ENCODE measurements at places on chromosomes 3 and 15.
A peak's percentile ranks its signal among the peaks of the same experiment; 100 is the strongest.

GRCh38 chr3:2130726-2131125 is 32.1 kb downstream of the CNTN4 start:
- DNase-seq: no peak
- H3K27me3 ChIP-seq: no peaks in the 10 kb centered on the region
- no peak overlapping the region for H3K27ac ChIP-seq
- no peak overlapping the region for H3K4me3 ChIP-seq
- no peaks in the 10 kb centered on the region for H3K36me3 ChIP-seq
- H3K4me1 ChIP-seq: no peaks in the 10 kb centered on the region

DNA sequence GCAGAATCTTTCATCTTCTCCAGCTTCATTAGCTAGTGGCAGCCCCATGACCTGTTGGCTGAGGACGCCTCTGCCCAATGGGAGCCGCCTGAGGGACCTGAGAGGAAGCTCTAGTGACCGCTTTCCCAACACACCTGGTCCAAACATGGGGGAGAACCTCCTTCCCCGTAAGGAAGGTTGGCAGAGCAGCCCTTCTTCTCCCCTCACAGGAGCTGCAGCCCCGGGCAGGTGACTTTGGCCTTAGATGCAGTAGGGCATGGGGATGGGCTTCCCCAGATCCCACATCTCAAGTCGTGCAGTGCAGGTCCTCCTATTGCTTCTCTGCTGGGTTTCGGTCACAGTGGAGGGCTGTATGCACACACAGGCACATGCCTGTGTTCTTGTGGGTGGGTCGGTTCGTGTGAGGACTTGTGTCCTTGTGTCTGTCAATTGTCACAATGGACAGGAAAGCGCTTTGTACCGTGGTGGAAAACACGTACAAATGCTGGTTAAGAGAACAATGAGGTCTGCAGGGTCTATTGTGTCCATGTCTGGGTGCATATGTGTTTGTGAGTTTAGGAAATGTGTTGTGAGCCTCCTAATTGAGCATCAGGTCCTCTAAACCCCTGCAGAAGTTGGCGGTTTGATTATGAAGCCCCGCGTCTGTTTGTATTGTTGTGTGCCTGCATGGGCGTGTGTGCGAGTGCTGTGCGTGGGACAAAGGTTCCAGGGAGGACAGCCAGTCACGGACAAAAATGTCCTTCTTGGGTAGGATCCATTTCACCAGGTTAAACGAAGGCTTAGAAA is 1.4 kb downstream of the ISLR2 start:
- no peak overlapping the region for H3K4me3 ChIP-seq
- DNase-seq: no peak
- no peaks in the 10 kb centered on the region for H3K36me3 ChIP-seq
- H3K4me1 ChIP-seq: peaks cover 16% of the 10 kb centered on the region

- no peaks in the 10 kb centered on the region for H3K4me1 ChIP-seq
- H3K36me3 ChIP-seq: no peaks in the 10 kb centered on the region
- DNase-seq: no peak
- no peak overlapping the region for H3K4me3 ChIP-seq
These were observed 52.7 kb upstream of the ATOSA start for GRCh38 chr15:52731732-52732470.

DNA sequence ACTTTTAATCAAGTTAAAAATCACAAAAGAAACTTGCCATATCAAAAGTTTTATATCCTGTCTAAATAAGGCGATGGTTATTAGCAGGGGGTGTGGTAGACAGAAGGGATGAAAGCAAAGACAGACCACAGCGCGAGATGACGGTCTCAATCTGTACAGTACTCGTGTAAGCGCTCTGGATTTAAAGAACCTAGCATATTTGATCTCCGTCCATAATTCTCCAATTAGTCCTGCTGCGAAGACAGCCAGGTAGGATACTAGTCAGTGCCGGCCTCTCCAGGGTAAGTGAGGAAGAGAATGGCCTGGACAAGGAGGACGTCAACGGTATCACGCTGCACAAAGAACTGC is 701 bp downstream of the SGO1 start:
- H3K27me3 ChIP-seq: no peaks in the 10 kb centered on the region
- H3K36me3 ChIP-seq: no peaks in the 10 kb centered on the region
- no peak overlapping the region for H3K27ac ChIP-seq
- peak overlapping the region; percentile 70 for H3K4me3 ChIP-seq

DNA sequence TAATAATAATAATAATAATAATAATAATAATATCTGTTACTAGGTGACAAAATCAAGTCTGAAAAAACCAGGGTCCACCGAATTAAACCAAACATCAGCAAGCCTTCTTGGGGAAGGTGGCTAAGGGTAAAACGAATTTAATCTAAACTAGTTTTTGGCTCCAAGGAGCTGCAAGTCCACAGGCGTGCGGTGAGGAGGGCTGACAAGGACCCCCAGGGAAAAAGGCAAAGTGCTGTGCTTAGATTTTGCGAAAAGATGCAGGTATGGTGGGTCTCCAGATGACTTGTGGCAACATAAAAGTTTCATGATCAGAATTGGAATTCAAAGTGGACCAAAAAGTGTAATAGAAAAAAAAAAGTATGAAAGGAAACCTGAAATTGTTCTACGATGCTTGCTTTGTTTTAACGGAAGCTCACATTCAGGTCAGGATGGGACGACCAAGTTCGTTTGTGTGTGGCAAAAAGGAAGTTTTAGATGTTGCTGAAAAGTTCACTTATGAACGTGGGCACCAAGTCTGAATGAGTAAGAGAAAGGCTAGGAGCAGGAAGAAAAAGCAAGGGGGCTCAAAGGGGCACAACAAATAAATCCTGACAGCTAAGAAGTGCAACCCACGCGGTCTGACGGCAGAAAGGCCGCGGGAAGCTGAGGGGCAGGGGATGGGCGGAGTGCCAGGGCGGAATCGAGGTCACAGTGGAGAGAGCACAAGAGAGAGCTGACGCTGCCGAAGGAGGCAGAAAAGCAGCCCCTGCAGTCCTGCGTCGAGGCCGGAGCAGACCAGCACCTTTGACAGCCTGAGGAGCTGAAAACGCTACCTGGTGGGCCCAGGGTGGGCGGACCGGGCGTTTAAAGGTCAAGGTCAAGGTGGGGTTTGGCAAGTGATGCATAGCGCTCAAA is 1.1 kb downstream of the WDR82 start:
- H3K27ac ChIP-seq: peak overlapping the region; percentile 94
- no peaks in the 10 kb centered on the region for H3K27me3 ChIP-seq
- peak; percentile 74 for DNase-seq
- H3K4me1 ChIP-seq: no peaks in the 10 kb centered on the region
- H3K36me3 ChIP-seq: no peaks in the 10 kb centered on the region

DNA sequence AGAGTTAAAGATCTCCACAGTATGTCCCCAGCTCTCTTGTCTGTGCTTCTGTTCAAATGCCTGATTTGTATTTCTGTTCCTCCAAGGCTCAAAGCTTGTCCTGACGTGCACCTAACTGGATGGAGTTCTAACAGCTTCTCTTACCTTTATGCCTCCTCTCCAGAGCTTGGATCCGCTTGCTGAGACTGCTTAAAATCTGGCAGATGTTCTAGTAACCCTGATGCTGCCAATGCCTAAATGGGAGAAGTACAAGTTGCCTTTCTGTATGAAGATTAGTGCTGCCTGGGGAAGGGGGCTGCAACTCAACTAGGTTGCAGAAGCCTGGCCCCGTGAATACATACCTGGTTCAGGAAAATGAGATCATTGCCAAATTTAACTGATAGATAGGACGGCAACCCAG is 354.5 kb upstream of the KCNMB2 start:
- no peaks in the 10 kb centered on the region for H3K27me3 ChIP-seq
- H3K36me3 ChIP-seq: no peaks in the 10 kb centered on the region
- H3K27ac ChIP-seq: no peak overlapping the region
- no peaks in the 10 kb centered on the region for H3K4me1 ChIP-seq
- H3K4me3 ChIP-seq: no peak overlapping the region

GRCh38 chr3:64559588-64559987 is 128.2 kb downstream of the ADAMTS9 start:
- no peak for DNase-seq
- H3K27me3 ChIP-seq: no peaks in the 10 kb centered on the region
- no peak overlapping the region for H3K4me3 ChIP-seq
- no peaks in the 10 kb centered on the region for H3K36me3 ChIP-seq
- no peak overlapping the region for H3K27ac ChIP-seq

DNA sequence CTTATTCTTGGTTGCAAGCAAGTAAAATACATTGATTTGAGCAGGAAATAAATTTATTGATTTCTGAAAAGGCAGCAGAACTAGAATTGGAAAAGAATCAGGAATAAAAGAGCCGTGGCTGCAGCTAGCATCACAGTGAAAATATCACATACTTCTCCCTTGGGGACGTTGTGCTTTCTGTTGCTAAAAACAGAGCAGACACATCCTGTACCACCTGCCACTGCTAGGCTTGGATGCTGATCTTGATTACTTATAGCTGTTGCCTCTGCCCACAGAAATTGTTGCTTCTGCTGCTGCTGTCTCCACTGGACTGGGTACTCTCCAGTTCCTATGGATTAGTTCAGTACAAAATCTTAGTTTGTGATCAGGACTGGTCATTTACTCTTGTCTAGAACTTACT is 283.8 kb downstream of the C3orf38 start:
- H3K27ac ChIP-seq: no peak overlapping the region
- H3K27me3 ChIP-seq: no peaks in the 10 kb centered on the region
- no peak for DNase-seq
- H3K36me3 ChIP-seq: no peaks in the 10 kb centered on the region
- H3K4me1 ChIP-seq: no peaks in the 10 kb centered on the region

GRCh38 chr3:7285505-7285904 is 424.6 kb downstream of the GRM7 start:
- no peaks in the 10 kb centered on the region for H3K4me1 ChIP-seq
- H3K4me3 ChIP-seq: no peak overlapping the region
- DNase-seq: no peak
- no peak overlapping the region for H3K27ac ChIP-seq

DNA sequence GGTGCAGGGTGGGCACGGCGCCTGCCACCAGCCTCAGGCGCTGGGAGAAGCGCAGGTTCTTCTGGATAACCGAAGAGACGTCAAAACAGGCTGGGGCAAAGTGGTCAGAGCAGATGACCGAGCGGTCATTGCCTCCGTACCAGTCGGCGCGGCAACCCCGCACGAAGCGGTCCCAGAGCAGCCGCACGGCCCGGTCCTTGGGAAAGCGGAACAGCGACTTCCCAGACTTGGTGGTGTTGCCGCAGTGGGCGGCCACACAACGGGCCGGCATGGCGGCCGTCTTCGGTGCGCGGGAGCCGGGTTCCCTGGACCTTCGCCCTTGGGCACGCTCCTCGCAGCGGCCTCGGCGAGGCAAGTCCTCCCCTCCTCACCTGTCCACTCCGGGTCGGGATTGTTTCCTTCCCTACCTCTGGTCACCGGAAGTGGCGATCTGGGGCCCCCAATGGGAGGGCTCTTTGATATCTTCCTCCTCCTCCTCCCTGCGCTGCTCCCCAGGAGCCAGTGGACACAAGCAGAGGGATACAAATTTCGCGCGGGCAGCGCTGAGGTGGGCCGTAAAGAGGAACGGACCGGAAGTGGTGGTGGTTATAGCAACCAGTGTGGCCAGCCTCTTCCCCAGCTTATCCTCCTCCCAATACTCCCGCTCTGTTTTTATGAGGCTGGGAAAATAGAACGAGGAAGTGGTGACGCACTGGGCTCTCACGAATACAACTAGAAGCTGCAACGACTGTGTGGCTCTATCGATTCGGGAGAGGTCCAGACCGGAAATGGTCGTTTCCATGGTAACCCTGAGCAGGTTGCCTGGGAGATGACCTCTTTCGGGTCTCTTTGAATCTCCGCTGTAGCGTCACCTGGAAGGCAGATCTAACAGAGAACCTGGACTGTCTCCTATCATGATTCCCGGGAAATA is at the start of the genes LRRC49 and THAP10:
Gene LRRC49, plus strand, starts transcription at position 825 of the 910 bp plus-strand sequence. Its CDS starts 69 bp downstream, at position 894.
Gene THAP10, minus strand, starts transcription at position 432 of the 910 bp plus-strand sequence. Its CDS starts 161 bp downstream, at position 271.
- H3K36me3 ChIP-seq: no peaks in the 10 kb centered on the region
- DNase-seq: peak; percentile 82
- H3K27ac ChIP-seq: peak within 1 kb of the TSS; percentile 85
- peak within 1 kb of the TSS; percentile 79 for H3K4me3 ChIP-seq
- H3K27me3 ChIP-seq: no peaks in the 10 kb centered on the region

GRCh38 chr3:52689151-52689550 is 3.3 kb downstream of the GNL3 start:
- peak overlapping the region; percentile 97 for H3K27ac ChIP-seq
- no peak for DNase-seq
- no peaks in the 10 kb centered on the region for H3K36me3 ChIP-seq
- no peak overlapping the region for H3K4me3 ChIP-seq
- H3K4me1 ChIP-seq: no peaks in the 10 kb centered on the region

GRCh38 chr15:63487076-63487757 is 17.2 kb upstream of the USP3 start:
- peak; percentile 90 for DNase-seq
- H3K4me3 ChIP-seq: no peak overlapping the region
- no peak overlapping the region for H3K27ac ChIP-seq
- no peaks in the 10 kb centered on the region for H3K36me3 ChIP-seq
- H3K27me3 ChIP-seq: no peaks in the 10 kb centered on the region
- H3K4me1 ChIP-seq: no peaks in the 10 kb centered on the region

- H3K27me3 ChIP-seq: no peaks in the 10 kb centered on the region
- H3K36me3 ChIP-seq: no peaks in the 10 kb centered on the region
- H3K4me1 ChIP-seq: no peaks in the 10 kb centered on the region
- no peak overlapping the region for H3K4me3 ChIP-seq
- no peak for DNase-seq
These were observed 21.8 kb downstream of the WDR53 start for GRCh38 chr3:196546537-196546936.

- H3K27ac ChIP-seq: no peak overlapping the region
- no peak overlapping the region for H3K4me3 ChIP-seq
- H3K27me3 ChIP-seq: no peaks in the 10 kb centered on the region
- H3K4me1 ChIP-seq: no peaks in the 10 kb centered on the region
These were observed 11.2 kb downstream of the ATP2B2 start for GRCh38 chr3:10494180-10494579.

GRCh38 chr3:50167069-50167840 is 12.1 kb downstream of the SEMA3F start:
- H3K36me3 ChIP-seq: no peaks in the 10 kb centered on the region
- no peaks in the 10 kb centered on the region for H3K27me3 ChIP-seq
- peaks cover 25% of the 10 kb centered on the region for H3K4me1 ChIP-seq
- no peak for DNase-seq
- no peak overlapping the region for H3K4me3 ChIP-seq

- H3K27ac ChIP-seq: no peak overlapping the region
- H3K27me3 ChIP-seq: no peaks in the 10 kb centered on the region
- DNase-seq: no peak
- H3K4me3 ChIP-seq: no peak overlapping the region
These were observed 53.0 kb upstream of the TMEM115 start for GRCh38 chr3:50412231-50412754.

GRCh38 chr3:192685801-192686200 is 41.5 kb downstream of the FGF12 start:
- no peaks in the 10 kb centered on the region for H3K4me1 ChIP-seq
- no peak for DNase-seq
- H3K36me3 ChIP-seq: no peaks in the 10 kb centered on the region
- H3K27me3 ChIP-seq: no peaks in the 10 kb centered on the region
- no peak overlapping the region for H3K4me3 ChIP-seq

DNA sequence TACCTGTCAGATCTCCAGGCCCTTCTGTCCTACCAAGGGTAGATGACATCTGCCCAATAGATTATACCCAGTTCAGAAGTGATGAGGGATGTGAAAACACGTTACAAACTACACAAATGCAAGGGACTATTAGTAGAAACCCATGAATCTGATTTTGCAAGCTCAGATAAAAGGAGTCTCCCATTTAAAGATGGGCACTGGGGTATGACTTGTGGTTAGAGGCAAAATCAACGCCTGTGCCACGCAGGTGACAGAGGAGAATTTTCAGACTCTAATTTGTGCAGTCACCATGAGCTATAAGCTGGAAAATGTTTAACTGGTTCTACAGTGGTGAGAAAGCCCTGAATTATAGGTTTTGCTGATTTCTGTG is 184.4 kb upstream of the LPP start:
- H3K27me3 ChIP-seq: no peaks in the 10 kb centered on the region
- no peak for DNase-seq
- no peak overlapping the region for H3K4me3 ChIP-seq
- no peaks in the 10 kb centered on the region for H3K4me1 ChIP-seq

GRCh38 chr15:69074843-69075224 is 60.3 kb downstream of the NOX5 start:
- no peaks in the 10 kb centered on the region for H3K27me3 ChIP-seq
- no peak overlapping the region for H3K27ac ChIP-seq
- no peaks in the 10 kb centered on the region for H3K36me3 ChIP-seq
- no peak for DNase-seq
- peak overlapping the region; percentile 72 for H3K4me3 ChIP-seq

Measured in breast epithelium (tissue), 4 donors.